ENCODE measurements at places on chromosomes 2 and 18.

- no peak for DNase-seq
These were observed 34.7 kb downstream of the ROCK2 start for GRCh38 chr2:11309706-11310105.

GRCh38 chr2:133497270-133497893 is 70.9 kb downstream of the NCKAP5 start:
- DNase-seq = no peak

DNA sequence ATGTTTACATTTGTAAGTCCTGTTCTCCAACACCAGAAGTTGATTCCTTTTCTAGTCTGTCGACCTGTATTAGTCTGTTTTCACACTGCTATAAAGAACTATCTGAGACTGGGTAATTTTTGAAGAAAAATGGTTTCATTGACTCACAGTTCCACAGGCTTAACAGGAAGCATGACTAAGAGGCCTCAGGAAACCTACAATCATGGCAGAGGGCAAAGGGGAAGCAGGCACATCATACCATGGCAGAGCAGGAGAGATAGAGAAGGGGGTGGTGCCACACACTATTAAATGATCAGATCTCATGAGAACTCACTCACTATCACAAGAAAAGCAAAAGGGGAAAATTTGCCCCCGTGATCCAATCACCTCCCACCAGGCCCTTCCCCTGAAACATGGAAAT is 112.8 kb upstream of the MAP3K20 start:
- no peak for DNase-seq

DNA sequence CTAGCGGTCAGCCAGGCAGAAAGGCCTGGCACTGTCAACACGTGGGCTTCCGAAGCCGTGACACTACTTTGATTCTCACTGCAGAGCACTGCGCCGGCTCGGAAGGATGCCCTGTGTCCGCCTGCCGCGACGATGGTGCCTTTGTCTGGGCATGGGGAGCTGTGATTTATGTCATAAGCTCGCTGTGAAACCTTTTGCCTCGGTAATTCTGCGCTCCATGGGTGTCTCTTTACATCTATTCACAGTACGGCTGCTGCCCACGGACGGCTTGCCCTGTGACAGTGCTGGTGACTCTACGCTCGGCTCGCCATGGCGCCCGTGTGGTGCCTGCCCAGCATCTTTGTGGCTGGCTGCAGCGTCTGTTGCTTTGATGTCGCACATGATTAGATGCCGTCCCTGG is 43.1 kb upstream of the GBX2 start:
- peak; percentile 40 for DNase-seq

DNA sequence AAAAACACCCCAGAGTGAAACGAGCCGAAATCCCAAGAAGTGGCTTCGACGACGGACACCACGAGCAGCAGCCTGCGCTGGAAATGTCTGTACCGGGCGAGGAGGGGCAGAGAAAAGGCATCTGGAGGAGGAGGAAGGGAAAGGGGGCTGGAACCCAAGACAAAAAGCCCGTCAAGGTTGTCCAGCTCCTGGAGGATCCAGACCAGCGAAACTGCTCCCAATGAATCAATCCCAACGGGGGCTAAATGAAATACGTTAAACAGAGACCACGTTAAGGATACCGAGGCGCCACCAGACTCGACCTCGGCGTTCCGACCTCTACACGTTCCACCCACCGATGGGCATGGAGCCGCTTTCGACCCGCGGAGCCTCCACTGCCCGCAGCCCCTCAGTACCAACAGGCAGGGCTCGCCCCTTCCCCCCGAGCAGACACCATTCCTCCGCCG is 400 bp downstream of the CCDC88A start:
- DNase-seq = peak; percentile 93

DNA sequence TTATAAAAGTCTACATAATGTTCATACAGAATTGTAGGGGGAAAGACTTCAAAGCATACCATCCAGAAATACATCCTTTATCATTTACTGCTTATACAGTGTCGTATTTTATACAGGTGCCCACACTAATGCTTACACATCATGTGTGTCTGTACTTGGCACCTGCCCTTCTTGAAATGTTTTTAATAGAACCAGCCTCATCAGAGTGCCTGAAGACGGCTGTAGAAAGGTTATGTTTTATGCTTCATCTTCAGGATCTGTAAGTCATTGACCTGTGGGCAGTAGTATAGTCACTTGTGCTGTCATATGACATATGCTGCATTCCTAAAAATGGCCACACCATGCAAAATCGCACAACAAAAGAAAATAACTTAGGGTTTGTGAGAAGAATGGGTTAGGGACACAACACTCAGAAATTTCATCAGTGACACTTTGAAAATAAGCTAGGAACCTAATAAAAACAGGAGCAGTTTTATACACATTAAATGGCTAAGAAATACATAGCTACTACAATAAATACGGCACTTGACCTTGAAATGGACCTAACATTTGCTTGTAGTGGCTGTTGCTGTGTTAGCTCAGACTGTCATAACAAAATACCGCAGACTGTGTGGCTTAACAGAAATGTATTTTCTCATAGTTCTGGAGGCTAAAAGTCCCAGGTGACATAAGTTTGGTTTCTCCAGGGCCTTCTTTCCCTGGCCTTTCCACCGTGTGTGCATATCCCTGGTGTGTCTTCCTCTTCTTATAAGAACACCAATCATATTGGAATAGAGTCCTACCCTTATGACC is 112.6 kb downstream of the CERS6 start:
- no peak for DNase-seq

DNA sequence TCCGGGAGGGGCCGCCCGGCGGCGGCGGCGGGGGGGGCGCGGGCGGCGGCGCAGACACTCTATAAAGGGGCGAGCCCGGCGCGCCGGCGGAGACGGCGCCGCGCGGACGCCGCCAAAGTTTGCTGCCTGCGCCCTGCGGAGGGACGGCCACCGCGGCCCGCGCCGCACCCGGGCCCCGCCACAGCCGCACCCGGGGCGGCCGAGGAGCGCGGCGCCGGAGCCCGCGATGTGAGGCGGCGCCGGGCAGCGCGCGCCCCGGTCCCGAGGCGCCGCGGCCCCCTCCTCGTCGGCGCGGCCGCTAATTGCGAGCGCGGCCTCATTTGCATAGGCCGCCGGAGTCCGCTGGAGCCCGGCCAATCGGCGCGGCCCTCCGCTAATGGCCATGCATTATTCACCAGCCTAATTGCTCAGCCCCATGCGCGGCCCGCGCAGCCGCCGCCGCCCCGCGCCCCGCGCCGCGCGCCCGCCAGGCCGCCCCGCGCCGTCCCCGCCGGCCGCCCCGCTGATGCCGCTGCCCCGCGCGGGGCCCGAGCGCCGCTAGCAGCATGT is at the start of gene SALL3:
Gene SALL3, plus strand, starts transcription at position 89 of the 549 bp plus-strand sequence. Its CDS starts 457 bp downstream, at position 546.
- DNase-seq = no peak

DNA sequence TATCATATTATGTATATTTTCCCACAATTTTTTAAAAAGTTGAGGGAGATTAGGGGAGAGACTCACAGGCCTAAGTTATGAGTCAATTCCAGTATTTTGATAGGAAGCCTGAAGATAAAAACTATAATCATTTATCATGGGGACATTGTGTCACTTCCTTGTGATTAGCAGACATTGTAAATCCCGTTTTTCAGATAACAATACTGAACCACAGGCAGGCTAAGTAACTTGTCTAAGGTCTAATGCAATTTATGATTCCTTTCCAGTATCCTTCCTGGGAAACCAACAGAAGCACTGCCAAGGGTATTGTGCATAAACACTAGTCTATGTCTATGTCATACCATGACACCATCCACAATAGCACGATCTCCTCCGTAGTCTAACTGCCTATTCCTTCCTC is 235.2 kb upstream of the PIK3C3 start:
- no peak for DNase-seq

- no peak for DNase-seq
These were observed 134.5 kb upstream of the TNP1 start for GRCh38 chr2:216994353-216994854.

DNA sequence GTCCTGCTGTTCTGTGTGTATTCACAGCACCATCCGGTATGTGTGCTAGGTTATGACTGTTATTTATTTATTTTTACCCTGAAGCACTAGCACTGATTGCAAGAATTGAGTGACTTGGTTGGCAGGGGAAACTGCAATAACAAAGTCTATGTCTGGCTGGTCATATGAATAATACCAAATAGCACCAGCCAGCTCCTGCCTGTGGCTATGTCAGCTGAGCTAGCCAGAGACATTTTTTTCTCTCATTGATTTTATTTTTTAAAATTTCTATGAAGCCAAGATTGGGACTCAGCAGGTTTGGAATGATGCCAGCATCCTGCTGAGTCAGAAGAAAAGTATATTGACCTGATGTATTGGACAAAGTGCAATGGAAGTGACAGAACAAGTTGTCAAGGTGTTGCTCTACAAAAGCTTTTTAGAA is 188.5 kb upstream of the CDH2 start:
- no peak for DNase-seq

GRCh38 chr2:54213082-54213481 is 42.9 kb downstream of the TSPYL6 start:
- DNase-seq = no peak

DNA sequence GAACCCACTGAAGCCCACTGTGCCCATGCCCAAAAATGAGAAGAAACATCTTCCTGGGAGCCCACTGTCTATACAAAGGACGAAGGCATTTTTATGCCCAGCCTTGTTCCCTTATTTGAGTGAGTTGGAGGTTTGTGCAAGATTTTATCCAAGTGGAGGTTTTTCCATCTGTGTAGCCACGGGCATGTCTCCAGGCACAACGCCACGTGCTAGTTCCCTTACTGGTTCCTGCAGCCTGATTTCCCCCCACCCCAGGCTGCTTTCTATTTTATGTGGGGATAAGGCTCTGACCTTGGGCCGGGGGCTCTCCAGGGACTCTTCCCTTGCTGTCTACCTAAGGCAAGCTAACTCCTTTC is 22.2 kb upstream of the TXNL4A start:
- DNase-seq = no peak

- no peak for DNase-seq
These were observed 19.5 kb downstream of the BCL2 start for GRCh38 chr18:63299837-63300745.

- DNase-seq = peak; percentile 52
These were observed 216.4 kb upstream of the OSR1 start for GRCh38 chr2:19574778-19575260.

DNA sequence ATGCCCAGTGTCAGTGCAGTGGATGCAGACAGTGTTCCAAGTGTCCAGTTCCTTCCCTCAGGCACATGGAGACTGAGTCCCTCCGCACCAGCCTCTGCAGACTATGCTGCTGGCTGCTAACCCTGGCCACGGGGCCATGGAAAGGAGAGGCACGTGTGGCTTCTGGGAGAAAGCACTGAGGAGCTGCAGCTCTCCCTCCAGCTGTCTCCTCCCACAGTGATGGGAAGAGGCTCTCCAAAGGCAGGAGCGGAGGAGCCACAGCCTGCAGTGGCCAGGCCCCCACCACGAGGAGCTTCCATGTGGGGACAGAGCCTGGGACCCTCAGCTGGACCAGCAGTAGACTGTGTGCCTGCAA is 141.1 kb downstream of the NDUFA10 start:
- DNase-seq = no peak

DNA sequence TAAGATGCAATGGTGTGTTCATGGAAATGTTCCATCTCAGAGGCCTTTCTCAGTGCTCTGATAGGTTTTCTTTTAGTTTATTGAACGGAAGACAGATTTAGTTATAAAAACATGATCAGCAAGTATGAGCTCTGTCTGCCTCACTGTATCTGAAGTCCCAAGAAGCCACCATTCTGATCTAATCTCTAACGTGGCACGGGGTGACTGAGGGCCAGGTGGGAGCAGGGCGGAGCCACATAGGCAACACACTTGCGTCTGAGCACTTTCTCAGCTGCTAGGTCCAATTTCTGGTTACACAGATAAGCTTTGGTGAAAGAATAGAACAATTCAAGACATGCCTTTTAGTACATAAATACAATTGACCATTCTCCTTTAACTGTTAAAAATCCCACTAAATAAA is 60.4 kb downstream of the SNTG2 start:
- DNase-seq = no peak

DNA sequence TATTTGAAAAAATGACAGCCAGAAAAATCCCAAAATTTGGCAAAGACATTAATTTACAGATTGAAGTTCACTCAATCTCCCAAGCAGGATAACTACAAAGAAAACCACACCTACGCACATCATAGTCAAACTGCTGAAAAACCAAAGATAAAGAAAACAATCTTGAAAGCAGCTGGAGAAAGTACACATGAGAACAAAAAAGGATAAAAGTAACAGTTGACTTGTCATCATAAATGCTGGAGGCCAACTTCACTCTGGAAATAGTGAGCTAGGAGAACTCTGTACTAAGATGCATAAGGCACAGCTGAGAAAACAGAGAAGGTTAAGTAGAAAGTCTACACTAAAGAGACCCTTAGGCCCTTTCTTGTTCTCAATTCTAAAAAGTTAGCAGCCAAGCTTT is 73.1 kb downstream of the TLK1 start:
- no peak for DNase-seq

- DNase-seq = no peak
These were observed 114.6 kb upstream of the TEX51 start for GRCh38 chr2:126784045-126784444.

DNA sequence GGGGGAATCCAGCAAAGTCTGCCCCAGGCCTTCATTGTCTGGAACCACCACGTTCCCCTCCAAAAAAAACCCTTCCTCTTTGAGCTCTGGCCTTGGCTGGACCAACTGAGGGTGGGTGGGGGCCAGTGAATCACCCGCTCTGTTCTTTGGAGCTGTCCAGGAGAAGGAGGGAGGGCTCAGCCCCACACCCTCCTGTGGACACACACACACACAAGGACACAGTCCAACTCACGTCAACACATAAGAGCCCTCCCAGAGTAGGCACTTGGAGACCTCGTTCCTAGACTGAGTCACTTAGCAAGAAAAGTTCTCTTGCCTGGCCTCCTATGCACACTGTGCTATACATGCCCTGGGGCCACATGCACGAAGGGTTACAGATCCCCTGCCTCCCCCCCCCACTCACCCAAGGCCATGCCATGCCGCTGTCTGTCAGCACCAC is 1.2 kb upstream of the TNS1 start:
- no peak for DNase-seq

- DNase-seq = no peak
These were observed 41.9 kb downstream of the CDC42EP3 start for GRCh38 chr2:37629529-37629928.

GRCh38 chr2:42568401-42569115 is at the start of gene MTA3:
Gene MTA3 (plus strand): TSS chr2:42568632. CDS start chr2:42568746, 114 bp downstream.
- DNase-seq = peak; percentile 74

DNA sequence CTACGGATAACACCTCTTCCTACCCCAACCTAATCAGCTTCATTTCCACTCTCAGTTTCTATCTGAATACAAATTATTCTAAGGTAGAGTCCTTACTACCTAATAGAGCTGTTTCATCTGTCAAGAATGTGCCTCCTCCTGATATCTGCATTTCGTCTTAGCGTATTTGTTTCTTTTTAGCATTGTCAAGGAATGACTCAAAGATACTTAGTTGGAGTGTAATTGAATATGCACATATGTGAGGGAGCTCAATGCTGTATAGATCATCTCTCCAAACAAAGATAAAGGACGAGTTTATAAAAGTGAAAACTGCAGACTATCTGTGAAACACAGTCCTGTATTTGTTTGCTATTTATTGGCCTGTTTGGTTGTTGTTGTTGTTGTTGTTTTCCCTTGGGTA is 2059.4 kb upstream of the CELF4 start:
- DNase-seq = no peak

- no peak for DNase-seq
These were observed 72.4 kb downstream of the TGOLN2 start for GRCh38 chr2:85255456-85255812.

GRCh38 chr2:67651565-67651964 is 254.4 kb downstream of the ETAA1 start:
- DNase-seq = no peak
